ENCODE measurements at places on chromosomes 5 and 9.

GRCh38 chr5:16639206-16639605, 22.4 kb upstream of the RETREG1 start:
- no peak for DNase-seq

GRCh38 chr5:8598996-8599395, 730.0 kb downstream of the MTRR start:
- no peak for DNase-seq

DNA sequence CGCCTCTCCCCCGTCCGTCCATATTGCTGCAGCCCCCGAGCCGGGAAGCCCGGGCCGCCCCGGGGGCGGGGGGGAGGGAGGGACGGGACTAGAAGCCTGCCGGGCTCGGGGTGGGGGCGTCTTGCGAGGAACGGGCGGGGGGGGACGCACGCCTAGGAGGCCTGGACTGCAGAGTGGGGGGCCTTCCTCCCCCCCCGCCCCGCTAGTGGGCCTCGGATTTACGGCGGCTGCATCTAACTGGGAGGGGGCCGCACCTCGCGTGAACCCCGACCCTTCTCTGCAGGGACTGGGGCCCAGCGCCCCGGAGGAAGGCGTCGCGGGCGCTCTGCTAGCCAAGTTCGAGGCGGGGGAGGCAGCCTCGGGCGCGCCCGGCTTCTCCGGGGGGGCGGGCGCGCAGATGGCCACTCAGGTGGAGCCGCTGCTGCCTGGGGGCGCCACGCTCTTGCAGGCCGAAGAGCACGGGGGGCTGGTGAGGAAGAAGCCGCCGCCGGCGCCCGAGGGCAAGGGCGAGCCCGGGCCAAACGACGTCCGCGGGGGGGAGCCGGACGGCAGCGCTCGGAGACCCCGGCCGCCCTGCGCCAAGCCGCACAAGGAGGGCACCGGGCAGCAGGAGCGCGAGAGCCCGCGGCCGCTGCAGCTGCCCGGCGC, at the start of gene LARP1:
LARP1 (plus strand) TSS at position 17 of the 648 bp plus-strand sequence; CDS start at position 398, 381 bp downstream.
- DNase-seq, result no peak

- DNase-seq, result no peak
Measured at GRCh38 chr9:129340427-129341170, 162.5 kb upstream of the IER5L start.

- DNase-seq, result no peak
Measured at GRCh38 chr5:54874337-54875021, 110.9 kb downstream of the ESM1 start.

- DNase-seq, result peak; percentile 47
Measured at GRCh38 chr5:30040488-30041118, 1152.9 kb upstream of the CDH6 start.

GRCh38 chr9:133041958-133042357, 11.2 kb downstream of the GTF3C5 start:
- DNase-seq, result no peak

DNA sequence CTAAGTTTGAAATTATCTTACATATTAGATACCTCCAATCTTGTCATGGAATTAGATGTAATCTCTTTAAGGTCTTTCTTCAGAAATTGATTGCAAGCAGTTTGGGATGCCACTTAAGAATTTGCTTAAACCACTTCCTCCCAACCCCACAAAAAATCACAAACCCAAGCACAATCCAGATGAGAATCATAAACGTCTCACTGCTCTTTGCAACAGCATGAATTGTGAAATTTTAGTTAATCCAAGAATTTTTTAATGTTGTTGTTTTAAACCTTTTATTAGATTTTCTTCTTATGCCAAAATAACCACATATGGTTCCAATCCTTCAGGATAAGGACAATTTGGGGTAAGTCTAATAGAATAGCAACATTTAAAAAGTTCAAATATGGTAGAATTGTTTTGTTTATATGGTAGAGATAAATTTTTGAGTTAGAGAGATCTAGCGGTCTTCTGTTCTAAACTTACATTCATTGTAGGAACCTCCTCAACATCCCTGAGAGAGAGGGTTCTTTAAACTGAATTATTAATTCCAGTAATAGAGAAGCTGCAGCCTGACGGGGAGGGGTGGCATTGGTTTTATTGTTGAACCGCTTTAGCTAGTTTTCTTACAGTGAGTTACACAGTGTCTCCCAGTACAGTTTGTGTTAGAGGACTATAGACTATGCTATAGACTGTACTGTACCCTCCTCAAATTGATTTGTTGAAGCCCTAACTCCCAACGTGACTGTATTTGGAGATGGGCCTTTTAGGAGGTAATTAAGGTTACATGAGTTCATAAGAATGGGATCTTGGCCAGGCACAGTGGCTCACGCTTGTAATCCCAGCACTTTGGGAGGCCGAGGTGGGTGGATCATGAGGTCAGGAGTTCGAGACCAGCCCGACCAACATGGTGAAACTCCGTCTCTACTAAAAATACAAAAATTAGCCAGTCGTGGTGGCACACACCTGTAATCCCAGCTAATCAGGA, 24.8 kb upstream of the IL6ST start:
- DNase-seq, result peak; percentile 74

- DNase-seq, result no peak
Measured at GRCh38 chr9:5868235-5868634, 22.5 kb upstream of the MLANA start.

DNA sequence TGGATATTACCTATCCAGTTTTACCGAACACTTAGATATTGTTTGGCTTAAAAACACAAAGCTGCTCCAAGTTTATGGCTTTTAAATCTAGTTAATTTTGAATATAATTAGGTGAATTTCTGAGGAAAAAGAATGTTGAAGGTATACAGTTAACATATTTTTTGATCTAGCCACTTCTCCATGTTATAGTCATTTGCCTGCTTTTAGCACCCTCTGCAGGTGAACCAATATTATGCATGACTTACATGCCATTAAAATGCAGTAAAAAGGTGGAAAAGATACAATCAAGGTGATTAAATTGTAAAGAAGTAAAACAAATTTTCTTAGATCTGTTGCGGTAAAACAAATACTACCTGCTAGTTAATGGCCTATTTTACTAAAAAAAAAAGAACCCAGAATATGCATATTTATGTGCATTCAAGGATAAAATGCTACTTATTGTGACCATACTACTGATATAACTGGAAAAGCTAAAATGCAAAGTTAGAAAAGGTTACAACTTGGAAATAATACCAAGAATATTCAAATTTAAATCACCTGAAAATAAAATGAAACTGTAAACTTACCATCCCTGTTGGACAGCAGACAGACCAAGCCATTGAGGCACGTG, 132.1 kb downstream of the AP3B1 start:
- DNase-seq, result peak; percentile 11

DNA sequence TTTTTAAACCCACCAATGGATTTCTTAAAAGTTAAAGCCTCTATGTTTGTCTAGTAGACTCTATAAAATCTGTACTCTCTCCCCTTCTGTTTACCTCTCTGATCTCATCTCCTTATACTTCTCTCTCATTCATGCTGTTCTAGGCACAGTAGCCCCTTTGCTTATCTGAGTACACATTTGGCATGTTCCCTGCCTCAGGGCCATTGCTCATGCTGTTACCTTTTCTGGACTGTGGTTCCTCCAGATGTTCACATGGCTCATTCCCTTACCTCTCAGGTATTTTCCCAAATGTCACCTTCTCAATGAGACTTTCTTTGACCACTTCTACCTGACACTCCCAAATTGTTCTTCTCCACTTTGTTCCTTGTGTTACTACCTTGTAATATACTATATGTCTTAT, 176.1 kb downstream of the CWC27 start:
- no peak for DNase-seq

DNA sequence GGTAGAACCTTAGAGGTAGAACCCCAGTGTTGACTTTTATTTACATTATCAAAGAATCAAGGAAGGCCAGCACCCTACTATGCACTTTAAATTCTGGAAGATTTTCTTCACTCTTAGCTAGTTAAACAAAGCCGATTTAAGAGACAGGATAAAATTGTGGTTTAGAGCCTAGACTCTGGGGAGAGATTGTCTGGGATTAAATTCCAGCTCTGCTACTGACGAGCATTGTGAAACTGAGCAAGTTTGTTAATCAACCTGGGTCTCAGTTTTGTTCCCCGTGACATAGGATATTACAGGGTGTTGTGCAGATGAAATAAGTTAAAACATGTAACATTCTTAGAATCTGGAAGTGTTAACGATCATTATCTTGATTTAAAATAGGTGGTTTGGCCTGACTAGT, 83.5 kb downstream of the FEM1C start:
- peak; percentile 24 for DNase-seq

GRCh38 chr5:83711982-83712601, 8.6 kb downstream of the HAPLN1 start:
- no peak for DNase-seq

- DNase-seq, result peak; percentile 79
Measured at GRCh38 chr5:112921026-112921832, 798 bp downstream of the REEP5 start.

GRCh38 chr9:13324988-13325387, 45.5 kb upstream of the MPDZ start:
- DNase-seq, result no peak

GRCh38 chr9:34379334-34380033, 2.8 kb upstream of the MYORG start:
- peak; percentile 73 for DNase-seq

- peak; percentile 53 for DNase-seq
Measured at GRCh38 chr9:38432922-38433510, 8.8 kb upstream of the IGFBPL1 start.

Measured in fibroblast of skin of scalp (primary cell).